ELR (cell line): ENCODE measurements at places on chromosomes 2 and 18.
A peak's percentile ranks its signal among the peaks of the same experiment; 100 is the strongest.

DNA sequence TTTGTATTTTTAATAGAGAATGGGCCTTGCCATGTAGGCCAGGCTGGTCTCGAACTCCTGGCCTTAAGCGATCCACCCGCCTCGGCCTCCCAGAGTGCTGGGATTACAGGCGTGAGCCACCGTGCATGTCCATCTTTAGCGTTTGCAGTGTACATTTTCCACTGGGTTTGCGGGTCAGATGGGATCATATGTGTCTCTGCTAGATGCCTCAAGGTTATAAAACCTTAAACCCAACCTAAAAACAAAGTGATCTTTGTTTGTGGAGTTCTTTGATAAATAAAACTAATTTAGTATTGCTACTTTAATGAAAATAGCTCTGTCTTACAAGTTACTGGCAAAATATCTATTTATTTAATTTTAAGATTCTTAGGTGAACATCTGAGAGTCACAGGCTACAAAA, 13.1 kb upstream of the ALPG start:
- no peak for DNase-seq

DNA sequence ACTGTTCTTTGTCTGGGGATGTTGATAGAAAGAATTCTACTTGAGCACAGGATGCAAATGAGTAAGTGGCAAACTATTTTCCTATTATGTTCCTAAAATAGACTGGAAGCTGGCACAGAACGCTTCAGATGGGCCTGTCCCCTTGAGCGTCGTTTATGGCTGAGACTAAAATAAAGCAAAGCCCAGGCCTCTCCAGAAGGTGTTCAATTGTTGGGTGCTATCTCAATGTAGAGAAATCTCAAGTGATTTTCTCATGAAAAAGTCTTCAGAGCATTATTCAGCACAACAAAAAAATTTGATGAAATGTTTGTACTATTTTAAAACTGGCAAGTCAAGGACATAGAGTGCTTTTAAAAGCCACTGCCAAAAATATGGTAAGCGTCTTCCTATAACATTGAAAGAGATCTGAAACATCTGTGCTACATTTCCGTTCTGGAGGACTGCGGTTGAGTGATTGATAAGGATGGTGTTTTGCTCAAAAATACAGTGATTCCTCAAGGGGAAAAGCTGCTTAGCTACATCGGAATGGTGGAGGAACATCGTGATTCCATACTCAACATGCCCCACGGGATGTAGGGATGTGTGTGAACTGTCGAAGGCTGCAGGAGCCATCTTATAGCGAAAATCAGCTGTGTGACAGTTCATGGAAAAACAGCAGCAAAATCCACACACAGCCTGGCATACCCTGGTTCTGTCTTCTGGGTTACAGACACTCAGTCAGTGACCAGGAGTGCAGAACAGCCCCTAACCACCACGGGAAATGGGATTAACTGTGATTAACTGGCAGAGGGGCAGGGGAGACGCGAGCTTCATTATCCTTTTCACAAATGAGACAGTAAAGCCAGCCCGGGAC, 10.4 kb upstream of the LRRFIP1 start:
- DNase-seq = peak; percentile 61

- no peak for DNase-seq
These were observed 41.7 kb upstream of the TBR1 start for GRCh38 chr2:161374446-161374845.

GRCh38 chr2:55136138-55136541, 85.9 kb upstream of the RTN4 start:
- DNase-seq = no peak

- no peak for DNase-seq
These were observed 2.0 kb downstream of the CSRNP3 start for GRCh38 chr2:165471349-165471950.
